ENCODE measurements at places on chromosomes 5 and 9.

GRCh38 chr5:174154559-174154958 is 109.1 kb downstream of the NSG2 start:
- DNase-seq: no peak

- DNase-seq: peak; percentile 52
Observed at GRCh38 chr5:90529939-90530677, 724 bp upstream of the LYSMD3 start.

DNA sequence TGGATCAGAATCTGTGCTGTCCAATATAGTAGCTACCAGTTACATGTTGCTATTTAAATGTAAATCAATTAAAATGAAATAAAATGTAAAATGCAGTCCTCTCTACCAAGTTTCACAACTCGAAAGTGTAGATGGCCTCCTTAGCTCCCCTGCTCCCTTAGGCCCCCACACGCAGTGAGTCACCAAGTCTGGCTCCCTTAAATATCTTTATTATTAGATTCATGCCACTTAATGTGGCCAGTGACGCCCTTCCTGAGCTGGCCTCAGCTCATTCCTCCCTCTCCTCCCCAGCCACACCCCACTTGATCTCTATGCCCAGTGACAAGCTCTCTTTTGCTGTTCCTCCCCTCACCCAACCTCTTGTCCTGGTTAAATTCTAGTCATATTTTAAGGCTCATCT is 88.4 kb upstream of the DNAH5 start:
- DNase-seq: no peak

GRCh38 chr5:9781275-9781674 is 151.1 kb upstream of the TAS2R1 start:
- no peak for DNase-seq

GRCh38 chr5:126138281-126138931 is 284.8 kb upstream of the GRAMD2B start:
- no peak for DNase-seq

DNA sequence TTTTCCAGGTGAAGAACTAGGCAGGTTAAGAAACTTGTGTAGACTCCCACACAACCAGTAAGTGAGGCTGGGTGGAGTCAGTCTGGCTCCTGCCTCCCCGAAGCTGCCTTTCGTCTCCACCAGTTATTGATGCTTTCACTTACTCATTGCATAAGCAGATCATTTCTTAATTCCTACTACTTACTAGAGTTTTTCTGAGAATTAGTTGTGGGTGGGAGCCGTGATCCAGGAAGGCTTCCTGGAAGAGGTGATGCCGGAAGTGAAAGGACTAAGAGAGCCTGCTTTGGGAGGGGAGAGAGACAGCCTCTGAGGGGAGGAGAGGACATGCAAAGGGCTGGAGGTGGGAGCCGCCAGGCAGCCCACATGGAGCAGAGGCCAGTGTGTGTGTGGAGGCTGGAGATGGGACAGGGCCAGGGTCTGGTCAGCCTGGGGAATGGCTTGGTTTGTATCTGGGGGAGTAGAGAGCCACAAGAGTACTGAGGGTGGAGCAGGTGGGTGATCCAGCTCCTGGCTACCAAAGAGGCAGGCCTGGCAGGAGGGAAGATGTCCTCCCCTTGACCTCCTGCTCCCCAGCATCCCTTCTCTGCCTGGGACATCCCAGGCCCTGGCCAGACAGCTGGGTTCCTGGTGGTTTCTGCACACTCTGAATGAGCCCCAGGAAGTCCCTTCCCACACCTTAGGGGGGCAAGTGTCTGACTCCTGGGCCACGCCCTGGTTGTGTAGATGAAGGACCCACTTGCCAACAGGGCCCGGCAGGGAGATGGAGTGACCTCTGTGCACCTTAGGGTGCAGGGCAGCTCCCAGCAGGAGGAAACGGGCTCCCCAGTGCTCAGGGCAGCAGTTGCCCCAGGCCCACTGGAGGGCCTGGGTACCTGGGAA is 12.2 kb upstream of the CARD19 start:
- DNase-seq: no peak

GRCh38 chr9:14214065-14214684 is 99.8 kb downstream of the NFIB start:
- no peak for DNase-seq

GRCh38 chr5:59716029-59716428 is 177.5 kb downstream of the PDE4D start:
- DNase-seq: no peak

GRCh38 chr9:76559286-76559685 is 100.3 kb downstream of the GCNT1 start:
- DNase-seq: no peak

DNA sequence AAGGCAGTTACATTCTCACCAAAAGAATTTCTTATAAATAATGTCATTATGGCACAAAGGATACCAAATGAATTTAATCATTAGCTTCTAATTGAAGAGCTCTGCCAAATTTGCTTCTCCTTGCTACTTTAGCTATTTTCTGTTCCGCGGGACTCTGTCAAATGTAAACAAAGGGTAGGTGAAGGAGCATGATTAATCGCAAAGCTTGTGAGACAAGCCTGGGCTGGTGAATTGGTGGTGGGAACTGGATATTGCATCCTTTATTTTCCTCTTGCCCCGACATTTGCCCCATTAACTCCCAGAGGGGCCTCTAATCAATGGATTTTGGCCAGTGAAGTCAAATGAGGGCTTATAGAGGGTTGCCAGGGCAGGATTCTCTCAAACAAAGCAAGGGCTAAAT is 234.2 kb upstream of the RFX3 start:
- no peak for DNase-seq

- no peak for DNase-seq
Observed at GRCh38 chr5:68071282-68071632, 144.3 kb upstream of the PIK3R1 start.

GRCh38 chr5:73387149-73387591 is 61.4 kb downstream of the FOXD1 start:
- DNase-seq: no peak

DNA sequence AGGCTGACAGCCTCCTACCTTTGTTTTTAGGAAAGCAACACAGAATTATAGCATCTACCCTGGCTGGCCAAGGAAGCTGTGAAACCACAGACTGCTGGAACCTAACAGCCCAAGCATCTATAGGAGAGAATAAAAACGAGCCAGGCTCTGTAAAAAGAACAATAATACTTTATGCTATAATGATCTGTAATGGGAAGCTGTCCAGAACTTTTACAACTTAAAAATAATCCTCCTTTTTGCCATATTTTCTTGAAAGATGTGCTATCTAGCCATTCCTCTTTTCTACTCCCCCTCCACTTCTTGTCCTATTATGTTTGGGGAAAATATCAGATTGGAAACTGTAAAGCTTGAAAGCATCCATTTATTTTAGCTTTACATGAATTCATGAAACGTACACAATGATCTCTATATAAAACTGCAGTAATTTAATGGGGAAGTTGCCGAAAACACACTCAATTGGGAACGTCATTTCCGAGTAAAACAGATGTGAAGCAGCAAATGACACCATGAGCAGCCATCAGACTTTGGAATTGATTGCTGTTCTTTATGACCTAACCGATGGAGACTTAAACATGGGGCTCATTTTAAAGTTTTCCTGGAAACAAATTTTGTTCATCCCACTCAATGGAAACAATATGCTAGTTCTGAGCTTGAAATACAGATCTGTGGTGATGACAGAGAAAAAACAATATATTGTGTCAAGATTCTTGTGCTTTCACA is 450.3 kb upstream of the CLINT1 start:
- DNase-seq: no peak

Measured in activated T-cell treated with anti-CD3 and anti-CD28 coated beads for 4 hours (primary cell).